ENCODE measurements at places on chromosomes 6 and 20. TPM values are rescaled to one million over a fixed set of nuclear protein-coding genes. Genes with fewer than 3 reads are reported as not detected.

The WASF1 gene
- polyA plus RNA-seq, result 1.6 TPM

The TBX18 gene
- 2.3 TPM for polyA plus RNA-seq

The SLC22A3 gene
- polyA plus RNA-seq, result 0.71 TPM

The SLC26A8 gene
- not detected for polyA plus RNA-seq

The POM121L2 gene
- not detected for polyA plus RNA-seq

The GLP1R gene
- 1.1 TPM for polyA plus RNA-seq

The COL9A1 gene
- polyA plus RNA-seq, result 0.16 TPM

The ABHD16B gene
- polyA plus RNA-seq, result 0.32 TPM

The HS3ST5 gene
- not detected for polyA plus RNA-seq

The CCN2 gene
- 71.3 TPM for polyA plus RNA-seq

The C4A gene
- polyA plus RNA-seq, result 36.9 TPM

The FAM229B gene
- polyA plus RNA-seq, result 68.0 TPM

The COL21A1 gene
- polyA plus RNA-seq, result 14.3 TPM

The CLDN20 gene
- polyA plus RNA-seq, result not detected

The MLN gene
- polyA plus RNA-seq, result not detected

The SLC17A4 gene
- polyA plus RNA-seq, result not detected

The KCNQ5 gene
- polyA plus RNA-seq, result not detected

The SLC22A7 gene
- polyA plus RNA-seq, result 0.15 TPM
